ENCODE measurements at places on chromosomes 1 and 21. TPM values are rescaled to one million over a fixed set of nuclear protein-coding genes. Genes with fewer than 3 reads are reported as not detected.

The PEA15 gene
- 146 TPM for total RNA-seq

The HUNK gene
- total RNA-seq = 13.1 TPM

The AMPD1 gene
- total RNA-seq = not detected

The DNALI1 gene
- total RNA-seq = 11.3 TPM

The PLA2G2D gene
- total RNA-seq = not detected

The NEGR1 gene
- 34.7 TPM for total RNA-seq

The RCAN3 gene
- total RNA-seq = 12.8 TPM

All from parietal lobe (tissue), 2 donors.